Globus pallidus (tissue), 1 donor: ENCODE measurements at places on chromosomes 12 and 14.
A peak's percentile ranks its signal among the peaks of the same experiment; 100 is the strongest.

GRCh38 chr12:57031138-57031725, 14.9 kb upstream of the TAC3 start:
- no peak for DNase-seq

DNA sequence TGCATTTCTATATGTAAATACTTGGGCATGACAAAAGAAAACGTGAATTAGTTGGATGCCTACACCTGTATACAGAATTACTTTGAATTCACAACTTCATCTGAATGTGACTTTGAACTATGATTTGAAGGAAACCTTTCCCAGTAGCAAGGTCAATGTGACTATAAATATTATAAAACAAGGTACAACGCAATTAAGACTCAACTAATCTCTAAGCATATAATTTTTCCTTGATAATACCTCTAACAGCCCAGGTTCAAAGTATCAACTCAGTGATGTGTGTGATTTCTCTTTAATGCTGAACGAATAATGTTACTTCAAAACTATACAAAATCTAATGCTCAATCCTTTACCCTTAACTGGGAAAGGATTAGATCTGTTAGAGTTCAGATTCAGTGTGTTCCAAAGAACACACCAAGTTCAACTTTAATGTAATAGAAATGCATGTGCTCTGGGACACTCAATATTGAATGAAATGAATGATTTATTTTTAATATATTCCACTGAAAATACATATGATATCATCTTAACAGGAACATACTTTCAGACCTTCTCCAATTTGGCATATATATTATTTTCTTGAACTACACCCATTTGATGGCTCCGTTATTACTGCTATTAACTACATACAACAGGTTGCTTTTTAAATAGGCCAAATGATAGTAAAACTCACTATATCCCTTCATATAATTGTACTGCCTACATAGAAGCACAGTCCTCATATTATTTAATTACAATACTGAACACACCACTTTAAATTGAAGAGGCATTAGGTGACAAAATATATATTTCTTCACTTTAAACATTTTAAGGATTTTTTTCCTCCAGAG, 40.1 kb upstream of the MTERF2 start:
- no peak for DNase-seq

- peak; percentile 31 for DNase-seq
These were observed at the start of gene TRHDE for GRCh38 chr12:72272091-72272661. TRHDE (plus strand) TSS chr12:72272370; CDS start chr12:72272644, 274 bp downstream.

GRCh38 chr12:51439330-51439729, 14.7 kb downstream of the SLC4A8 start:
- no peak for DNase-seq

DNA sequence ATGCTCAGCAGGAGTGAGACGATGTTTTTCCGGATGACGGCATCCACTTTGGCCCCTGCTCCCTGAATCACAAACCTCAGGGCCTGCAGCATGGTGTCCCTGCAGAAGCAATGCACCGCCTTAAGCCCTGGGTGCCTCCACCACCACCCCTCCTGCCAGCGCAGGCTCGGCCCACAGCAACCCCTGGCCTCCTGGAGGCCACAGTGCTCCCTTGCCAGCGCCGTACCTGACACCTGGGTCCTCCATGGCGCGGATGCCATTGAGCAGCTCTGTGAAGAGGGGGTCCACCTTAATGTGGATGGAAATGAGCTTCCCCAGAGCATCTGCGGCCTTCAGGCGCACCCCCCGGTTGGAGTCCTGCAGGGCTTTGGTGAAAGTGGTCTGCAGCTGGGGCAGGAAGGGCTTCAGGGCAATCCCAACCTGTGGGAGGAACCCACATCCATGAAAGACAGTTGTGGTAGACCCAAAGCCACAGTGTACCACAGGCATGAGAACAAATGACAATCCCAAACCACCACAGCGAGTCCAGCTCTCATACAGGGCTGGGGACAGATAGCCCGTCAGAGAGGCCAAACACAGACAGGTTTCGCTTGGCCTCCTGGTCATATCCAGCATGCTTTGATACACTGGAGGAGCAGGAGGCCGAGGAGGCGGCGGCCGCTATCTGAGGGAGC, 17.9 kb upstream of the RAB35 start:
- no peak for DNase-seq

- DNase-seq = no peak
These were observed 68.6 kb downstream of the EEA1 start for GRCh38 chr12:92860521-92860920.

DNA sequence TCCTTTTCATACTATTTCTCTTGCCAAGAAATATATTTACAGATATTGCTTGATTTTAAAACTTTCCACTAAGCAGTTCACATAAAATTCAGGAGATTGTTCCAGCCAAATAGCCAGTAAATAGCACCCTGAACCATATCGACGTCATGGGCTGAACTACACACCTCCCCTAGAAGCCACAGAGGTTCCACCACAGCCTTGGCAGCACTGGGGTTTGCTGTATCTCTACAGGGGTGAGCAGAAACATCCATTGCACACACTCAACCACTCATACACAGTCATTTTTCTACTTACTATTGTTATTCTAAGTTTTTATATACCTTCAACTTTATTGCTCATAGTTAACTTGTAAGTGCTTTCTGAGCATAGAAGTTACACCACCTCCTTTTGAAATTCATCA, 8.1 kb upstream of the EIF2S3B start:
- DNase-seq = no peak

- no peak for DNase-seq
These were observed 76.3 kb upstream of the FUT8 start for GRCh38 chr14:65336191-65336591.

- DNase-seq = no peak
These were observed 954 bp upstream of the SLC39A2 start for GRCh38 chr14:20998139-20998538.

DNA sequence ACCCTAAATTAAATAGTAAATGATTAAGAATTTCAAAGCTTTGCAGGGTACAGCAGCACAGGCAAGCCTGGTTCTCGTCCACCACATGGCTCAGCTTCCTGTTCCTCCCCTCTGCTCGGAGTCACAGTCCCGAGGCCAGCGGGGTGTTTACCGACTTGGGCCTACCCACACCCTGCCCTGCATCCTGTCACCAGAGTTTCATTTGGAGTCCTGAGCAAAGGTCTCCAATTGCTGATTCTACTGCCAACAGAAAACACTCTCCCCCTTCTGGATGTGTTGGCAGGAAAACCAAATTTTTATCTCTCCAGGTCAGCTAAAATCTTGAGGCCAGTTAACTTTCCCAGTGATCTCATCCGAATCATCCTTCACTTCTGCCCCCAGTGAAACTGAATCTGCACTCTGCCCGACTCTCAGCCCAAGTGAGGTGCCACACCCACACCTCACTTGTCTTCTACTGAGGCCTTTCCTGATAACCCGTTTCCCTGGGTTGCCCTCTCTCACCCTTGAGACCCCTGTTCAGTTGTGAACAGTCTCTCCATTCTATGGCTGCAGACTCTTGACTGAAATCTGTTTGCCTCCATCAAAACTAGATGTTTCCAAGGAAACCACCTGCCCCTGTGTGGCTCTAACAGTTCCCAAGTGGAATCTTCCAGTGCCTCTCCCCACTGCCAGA, 71.2 kb downstream of the VCPKMT start:
- DNase-seq = no peak

GRCh38 chr12:27012982-27013255, 1.3 kb downstream of the TM7SF3 start:
- no peak for DNase-seq

- DNase-seq = no peak
These were observed 100.0 kb downstream of the ARF6 start for GRCh38 chr14:49992901-49993339.

DNA sequence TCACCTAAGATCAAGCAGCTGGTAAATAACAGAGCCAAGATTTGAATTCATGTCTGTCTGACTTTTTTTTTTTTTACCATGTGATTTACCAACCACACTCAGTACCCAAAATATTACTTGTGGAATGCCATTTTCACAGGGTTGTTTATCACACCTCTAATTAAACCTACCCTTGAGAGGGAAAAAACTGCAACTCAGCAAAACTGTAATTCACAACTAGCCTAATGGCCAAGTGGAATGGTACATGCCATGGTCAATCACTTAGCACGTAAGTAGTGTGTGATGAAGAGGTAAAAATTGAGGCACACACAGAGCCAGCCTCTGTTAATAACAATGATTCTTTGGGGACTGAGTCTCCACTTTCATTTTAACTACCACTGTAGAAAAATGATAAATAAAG, 412.9 kb upstream of the GARIN6 start:
- DNase-seq = no peak

GRCh38 chr12:98578392-98578791, 15.1 kb upstream of the SLC25A3 start:
- no peak for DNase-seq

GRCh38 chr12:87995581-87996178, 33.5 kb downstream of the C12orf50 start:
- peak; percentile 64 for DNase-seq

- no peak for DNase-seq
These were observed 68.8 kb upstream of the MDGA2 start for GRCh38 chr14:47744155-47744554.

DNA sequence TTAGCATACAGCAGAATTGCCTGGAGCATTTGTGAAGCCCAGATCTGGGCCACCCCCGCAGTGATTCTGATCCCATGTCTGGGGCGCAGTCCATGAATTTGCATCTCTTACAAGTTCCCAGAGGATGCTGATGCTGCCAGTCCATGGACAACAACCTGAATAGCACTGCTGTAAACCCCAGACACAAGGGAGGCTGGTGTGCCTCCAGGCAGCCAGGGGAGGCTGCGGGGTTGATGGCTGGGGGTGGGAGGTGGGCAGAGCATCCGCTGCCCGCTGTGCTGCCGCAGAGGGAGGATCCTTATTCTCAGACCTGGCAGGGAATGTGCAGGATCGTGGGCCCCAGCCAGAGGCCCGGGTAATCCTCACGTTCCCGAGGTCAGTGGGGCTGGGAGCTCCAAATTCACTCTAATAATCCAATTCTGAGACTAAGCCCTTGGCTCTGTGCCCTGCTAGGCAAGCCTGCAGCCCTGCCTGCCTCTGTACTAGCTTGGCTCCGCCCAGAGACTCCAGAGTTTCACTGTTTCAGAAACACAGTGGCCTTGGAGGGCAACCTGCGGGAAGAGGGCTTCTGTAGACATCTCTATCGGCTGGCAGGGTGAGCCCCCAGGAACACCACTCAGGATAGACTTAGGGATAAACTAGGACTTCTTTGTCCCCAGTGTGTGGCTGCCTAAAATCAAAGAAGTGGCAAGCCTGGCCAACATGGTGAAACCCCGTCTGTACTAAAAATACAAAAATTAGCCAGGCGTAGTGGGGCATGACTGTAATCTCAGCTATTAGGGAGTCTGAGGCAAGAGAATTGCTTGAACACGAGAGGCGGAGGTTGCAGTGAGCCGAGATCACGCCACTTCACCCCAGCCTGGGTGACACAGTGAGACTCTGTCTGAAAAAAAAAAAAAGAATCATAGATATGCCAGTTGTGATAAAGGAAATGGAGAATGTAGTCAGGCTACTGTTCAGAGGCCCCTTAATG, 17.8 kb upstream of the MLEC start:
- DNase-seq = no peak

DNA sequence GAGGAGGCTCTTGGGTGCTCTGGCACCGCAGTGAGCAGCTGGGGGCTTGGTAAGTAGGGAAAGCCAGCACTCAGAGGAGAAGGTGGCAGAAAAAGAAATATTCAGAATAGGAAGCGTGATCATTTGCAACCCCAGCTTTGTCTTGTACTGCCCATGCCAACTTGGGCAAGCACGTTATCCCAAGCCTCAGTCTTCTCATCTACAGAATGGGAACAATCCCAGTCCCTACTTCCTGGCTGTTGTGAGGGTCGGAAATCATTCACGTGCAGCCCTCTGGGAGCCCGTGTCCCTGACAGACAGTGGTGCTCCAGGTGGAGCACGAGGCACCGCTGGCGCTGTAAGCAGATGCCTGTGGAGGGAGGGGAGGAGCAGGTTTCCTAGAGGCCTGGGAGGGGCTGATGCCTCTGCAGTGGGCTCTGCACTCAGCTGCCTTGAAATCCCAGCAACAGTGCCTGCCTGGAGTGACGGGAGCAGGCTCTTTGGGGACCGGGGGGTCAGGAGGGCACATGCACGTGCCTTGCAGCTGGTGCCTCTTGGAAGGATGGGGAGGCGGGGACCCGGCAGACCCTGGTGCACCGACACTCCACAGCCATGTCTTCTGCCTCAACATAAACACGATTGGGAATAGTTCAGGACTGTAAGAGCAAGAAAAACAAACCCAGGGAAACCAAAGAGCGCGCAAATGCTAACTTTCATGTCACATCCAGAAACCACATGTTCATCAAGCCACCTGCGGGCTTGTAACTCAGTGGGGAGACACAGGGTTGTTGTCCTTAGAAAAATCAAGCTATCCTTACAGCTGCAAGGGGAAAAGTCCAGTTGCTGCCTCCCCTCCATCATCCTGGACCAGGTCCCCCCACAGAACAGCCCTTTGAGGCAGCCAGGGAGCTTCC, 86.5 kb upstream of the DIO3 start:
- no peak for DNase-seq

GRCh38 chr12:58529114-58529665, 391.1 kb downstream of the LRIG3 start:
- no peak for DNase-seq
